ENCODE measurements at places on chromosomes 5 and 9.

DNA sequence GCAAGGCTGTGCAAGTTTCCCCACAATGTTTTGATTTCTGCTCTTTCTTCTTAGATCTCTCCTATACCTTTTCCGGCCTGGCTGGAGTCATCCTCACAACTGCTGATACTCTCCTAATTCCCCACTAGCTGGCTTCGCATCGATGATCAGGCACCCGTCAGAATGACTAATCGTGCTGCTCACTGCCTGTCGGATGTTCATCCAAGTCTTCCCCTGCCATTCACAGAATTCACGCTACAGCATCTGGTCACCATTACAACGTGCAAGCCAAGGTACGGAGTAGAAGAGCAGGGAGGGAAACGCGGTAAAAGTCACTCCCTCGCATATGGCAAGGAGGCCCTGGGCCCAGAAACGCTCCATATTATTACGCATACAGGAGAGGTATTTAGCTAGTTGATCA lies 35.1 kb downstream of the CDH10 start:
- no peak for DNase-seq

DNA sequence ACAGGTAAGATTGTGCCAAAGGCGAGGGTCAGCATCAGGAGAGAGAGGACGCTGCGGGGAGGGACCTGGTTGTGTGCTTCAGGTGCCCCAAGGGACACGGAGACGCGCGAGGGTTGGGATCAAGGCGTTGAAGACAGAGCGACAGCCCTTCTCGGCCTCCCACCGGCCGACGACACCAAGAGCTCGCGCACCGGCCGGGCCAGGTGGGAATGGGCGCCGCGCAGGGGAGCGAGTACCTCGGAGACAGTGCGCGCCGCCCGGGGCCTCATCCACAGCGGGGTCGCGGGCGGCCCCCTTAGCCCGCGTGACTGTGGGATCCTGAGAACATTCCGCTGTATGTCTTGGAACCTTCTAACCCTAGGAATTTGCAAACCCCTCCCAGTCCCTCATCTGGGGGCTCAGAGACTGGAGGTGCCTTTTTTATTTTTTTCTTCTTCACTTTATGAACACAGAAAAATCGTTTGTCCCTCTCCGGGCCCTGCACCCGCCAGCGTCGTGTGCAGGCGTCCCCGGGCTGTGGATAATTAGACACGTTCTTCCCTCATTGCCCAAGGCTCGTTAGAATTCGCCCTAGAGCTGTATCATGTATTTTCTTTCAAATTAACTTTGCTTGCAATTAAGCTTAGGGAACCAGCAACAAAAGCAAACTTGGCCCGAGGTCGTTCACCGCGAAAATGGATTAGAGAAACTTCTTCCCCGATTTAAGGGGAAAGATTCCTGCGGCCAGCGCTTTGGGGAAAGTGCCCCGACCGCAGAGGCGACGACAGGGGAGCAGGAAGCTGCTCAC lies 4.8 kb downstream of the FOXE1 start:
- DNase-seq, result no peak

DNA sequence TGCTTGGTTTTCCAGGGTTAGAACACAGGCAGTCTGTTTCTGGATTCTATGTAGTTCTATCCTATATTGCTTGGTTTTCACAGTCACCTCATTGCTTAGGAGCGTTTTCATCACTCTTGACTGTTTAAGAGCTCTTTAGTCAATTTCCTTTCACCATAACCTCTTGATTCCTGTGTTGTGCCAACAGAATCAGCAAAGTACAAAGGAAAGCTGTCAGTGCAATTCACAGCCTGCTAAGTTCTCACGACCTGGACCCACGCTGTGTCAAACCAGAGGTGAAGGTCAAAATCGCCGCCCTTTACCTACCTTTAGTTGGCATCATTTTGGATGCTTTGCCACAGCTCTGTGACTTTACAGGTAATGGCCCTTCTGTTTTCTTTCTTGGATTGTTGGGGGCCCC lies 199.9 kb downstream of the DOCK8 start:
- DNase-seq, result no peak

GRCh38 chr5:155727512-155728145 lies 599.3 kb upstream of the SGCD start:
- no peak for DNase-seq

DNA sequence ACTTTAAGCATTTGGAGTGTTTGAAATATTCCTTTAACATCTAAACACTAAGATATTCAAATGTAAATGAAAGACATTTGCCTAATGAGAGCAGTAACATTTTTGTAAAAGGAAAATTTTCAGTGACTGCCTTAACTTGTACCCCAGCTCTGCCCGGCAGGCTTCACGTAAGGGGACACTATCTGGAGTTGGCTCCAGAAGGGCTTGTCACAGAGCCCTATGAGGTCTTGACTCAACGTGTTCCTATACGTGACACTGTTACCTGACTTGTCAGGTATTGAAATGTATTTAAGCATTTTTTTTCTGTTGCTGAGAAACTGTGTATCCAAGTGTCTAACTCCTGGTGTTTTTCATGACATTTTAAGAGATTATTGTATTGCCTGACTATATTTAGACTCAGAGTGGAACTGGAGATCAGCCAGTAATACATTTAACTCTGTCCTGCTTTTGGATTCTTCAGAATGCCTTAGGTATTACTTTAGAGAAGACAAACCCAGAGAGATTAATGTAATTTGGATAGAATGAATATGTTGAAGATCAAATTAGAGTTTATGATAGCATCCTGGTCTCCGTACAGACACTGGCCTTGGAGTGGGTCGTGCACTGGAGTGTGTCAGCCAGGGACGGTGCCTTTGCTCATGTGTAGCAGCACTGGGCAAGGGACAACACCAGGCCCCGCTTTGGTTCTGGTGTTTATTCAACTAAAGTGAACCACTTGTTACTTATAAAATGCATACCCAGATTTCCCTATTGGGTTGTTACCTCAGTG lies 34.6 kb upstream of the PHF2 start:
- DNase-seq, result no peak

DNA sequence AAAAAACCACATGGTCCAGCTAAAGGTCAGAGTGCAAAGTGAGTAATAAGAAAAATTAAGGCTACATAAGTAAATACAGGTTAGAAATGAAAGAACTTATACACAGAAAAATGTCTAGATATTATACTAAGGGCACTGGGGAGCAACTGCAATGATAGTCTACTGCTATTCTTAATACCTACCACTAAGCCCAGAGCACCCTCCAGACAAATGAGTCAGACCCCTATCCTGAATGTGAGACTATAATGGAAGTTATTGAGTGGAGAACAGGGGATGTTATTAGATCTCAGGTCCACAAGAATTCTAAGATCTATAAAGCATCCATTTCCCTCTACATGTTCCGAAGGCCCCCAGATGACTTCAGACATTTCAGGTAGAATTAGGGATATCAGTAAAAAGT lies 438.3 kb downstream of the PRELID2 start:
- DNase-seq, result no peak

GRCh38 chr5:148314731-148315130 lies 2.5 kb downstream of the SPINK7 start:
- no peak for DNase-seq

- no peak for DNase-seq
These were observed 82.2 kb downstream of the NRG2 start for GRCh38 chr5:139960723-139961383.

GRCh38 chr9:73577848-73578247 lies 426.2 kb downstream of the ANXA1 start:
- DNase-seq, result no peak

- DNase-seq, result no peak
These were observed 75.9 kb downstream of the AUH start for GRCh38 chr9:91285729-91286353.

All from stimulated activated CD8-positive, alpha-beta memory T cell treated with anti-CD3 and anti-CD28 coated beads, Interleukin-7, amount 100 ng/mL, for 1 hour (primary cell).